Stimulated activated memory B cell treated with anti-CD40 and anti-IgM and Interleukin-4, amounts not matched to agents 10 μg/mL and 1 μg/mL and 100 μg/mL, for 72 hours (primary cell): ENCODE measurements at places on chromosomes 6 and 20.

GRCh38 chr6:134735461-134735860, 214.4 kb downstream of the ALDH8A1 start:
- ATAC-seq = no peak

DNA sequence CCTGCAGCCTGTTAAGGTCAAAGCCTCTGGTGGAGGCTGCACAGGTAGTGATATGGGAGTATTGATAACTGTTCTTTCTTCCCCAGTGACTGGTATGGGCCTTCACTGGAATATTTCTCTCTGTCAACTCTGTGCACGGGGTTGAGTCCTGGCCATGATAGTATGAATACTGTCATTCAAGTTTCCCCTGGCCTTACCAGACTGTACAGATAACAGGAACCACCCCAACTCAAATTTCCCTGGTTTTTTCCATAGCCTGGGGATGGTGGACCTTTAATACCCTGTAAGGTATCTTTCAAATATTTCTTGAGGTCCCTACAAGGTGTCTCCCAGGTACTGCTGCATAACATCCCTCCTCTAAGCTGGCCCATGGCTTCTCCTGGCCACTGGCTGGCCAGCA, 51.4 kb upstream of the TNFAIP3 start:
- ATAC-seq = peak; percentile 53

DNA sequence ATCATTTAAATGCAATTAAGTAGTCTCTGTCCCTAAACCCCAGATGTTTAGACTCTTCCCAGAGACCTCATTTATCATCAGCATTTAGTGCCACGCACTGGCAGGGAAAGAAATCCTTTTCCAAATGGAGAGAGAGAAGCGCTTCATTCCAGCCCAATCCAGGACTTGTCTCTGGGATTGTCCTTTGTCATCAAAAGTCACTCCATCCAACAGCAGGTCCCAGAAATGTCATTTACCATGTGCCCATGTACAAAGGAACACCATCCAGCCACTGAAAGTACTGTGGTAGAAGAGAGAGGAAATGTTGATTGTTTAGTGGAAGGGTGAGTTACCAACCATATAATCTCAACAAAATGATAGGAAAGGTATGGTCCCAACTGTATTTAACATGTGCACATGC, 66.9 kb upstream of the SMIM28 start:
- no peak for ATAC-seq

- no peak for ATAC-seq
Measured at GRCh38 chr6:169019727-169020491, 233.7 kb downstream of the THBS2 start.

DNA sequence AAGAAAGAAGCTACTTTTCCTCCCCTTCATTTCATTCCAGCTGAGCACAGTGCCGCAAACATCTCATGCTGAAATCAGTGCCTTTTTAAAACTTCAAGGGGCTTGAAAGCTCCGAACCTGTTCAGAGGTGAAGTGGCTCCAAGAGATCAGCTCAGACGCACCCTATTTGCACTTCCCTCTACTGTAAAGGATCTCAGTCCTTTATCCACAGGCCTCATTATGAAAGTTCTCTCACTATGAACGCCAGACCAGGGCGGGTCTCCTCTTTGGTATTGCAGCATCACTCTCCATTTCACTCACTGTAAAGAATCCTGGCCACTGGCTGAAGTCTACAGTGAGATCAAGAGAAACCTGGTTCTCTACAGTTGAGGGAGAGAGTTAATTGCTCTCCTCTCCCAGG, 232.7 kb upstream of the POU3F2 start:
- no peak for ATAC-seq

DNA sequence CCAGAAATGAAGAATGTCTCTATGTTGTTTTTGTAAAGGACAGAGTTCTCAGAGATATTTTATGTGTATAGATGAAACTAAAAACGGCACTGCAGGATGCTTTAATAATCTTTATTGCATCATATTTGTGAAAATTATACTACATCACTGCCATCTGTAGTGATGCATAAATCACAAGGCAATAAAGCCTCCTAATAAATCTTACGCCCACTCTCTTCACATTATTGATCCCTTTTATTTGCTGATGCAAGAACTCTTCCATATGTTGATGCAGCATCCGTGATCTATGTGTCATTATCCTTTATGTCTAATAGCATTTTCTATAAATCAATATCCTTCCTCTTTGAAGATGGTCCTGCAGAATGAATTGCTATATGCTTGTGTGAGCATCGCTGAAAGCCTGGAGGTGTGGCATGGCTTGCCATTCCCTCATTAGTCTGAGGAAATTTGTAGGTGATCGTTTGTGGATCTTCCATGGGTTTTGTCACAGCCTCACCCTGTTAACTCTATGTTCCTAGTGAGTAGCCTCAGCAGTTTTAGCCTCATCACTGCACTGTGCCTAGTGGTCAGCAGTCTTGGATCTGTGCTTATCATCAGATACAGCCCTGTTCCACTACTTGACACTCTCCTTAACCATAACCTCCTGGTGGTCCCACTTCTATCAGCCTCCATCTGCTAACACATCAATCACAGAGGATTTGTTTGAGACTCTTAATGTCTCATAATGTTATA, 983.5 kb downstream of the EYS start:
- ATAC-seq = no peak

DNA sequence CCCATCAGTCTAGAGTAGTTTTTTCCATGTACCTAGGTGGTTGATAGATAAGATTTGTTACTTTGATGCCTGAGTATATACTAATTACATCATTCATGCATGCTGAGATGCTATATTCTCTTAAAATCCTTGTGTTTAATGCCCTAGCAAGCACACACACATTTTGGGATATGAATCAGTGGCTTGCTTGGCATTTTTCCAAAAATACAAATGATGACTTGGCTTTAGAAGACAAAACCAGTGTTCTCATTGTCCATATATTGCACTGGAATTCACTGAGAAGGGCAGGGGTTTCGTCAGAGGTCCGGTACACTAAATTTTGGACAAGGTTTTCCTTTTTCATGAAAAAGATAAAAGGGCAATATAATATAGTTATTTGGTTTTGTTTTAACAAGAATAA, 24.9 kb downstream of the GTPBP2 start:
- no peak for ATAC-seq

DNA sequence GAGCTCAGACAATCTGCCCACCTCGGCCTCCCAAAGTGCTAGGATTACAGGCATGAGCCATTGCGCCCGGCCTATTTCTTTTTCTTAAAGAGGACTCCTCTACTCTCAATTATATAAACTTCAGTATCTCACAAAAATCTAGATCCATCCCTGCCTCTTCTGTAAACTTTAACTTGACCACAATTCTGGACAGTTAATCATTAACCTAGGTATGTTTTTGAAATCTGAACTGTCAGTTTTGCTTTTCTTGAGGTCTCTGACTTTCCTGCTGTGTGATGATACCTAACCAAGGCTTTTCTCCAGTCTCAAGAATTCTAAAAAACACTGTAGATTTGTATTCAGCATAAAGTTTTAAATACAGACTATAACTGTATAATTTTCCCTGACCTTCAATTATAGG, 388.2 kb upstream of the SYNCRIP start:
- ATAC-seq = no peak

GRCh38 chr6:140821196-140821595, 1311.5 kb upstream of the GJE1 start:
- no peak for ATAC-seq

GRCh38 chr20:7799862-7800261, 140.4 kb downstream of the HAO1 start:
- ATAC-seq = no peak

GRCh38 chr6:106103728-106104109, 17.6 kb downstream of the PRDM1 start:
- ATAC-seq = peak; percentile 68

DNA sequence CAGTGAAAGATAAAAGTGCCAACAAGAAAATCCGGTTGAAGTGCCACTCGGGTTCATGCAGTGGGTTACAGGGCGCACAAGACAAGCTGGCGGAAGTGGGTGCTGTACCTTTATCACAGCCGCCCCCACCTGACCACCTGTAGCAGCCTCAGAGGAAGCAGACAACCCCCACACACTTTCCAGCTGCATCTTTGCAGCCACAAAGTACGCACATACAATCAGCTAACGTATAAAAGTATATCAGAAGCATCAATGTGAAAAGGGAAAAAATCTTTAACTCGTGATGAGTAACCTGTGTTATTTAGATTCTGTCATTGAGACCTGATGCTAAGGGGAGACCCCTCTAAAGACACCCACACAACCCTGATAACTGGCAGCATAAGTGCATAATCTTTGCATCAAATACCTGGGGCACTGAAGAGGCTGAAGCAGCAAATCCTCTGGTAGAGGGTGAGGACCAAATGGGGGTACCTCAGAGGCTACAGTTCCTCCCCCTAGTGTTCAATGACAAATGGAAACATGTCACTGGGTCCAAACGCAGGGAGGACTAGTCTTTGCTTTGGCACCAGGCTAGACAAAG, 22.1 kb downstream of the BACH2 start:
- peak; percentile 99 for ATAC-seq

DNA sequence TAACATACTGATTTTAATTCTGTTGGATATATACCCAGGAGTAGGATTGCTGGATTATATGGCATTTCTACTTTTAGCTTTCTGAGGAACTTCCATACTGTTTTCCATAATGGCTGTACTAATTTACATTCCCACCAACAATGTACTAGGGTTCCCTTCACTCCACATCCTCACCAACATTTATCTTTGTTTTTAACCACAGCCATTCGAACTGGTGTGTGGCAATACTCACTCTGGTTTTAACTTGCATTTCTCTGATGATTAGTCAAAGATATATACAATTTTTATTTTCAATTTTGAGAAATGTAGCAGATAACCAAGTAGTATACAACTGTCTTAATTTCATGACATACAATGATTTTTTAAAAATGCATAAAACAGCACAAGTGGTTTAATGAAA, 30.3 kb upstream of the ADGRG6 start:
- no peak for ATAC-seq

- ATAC-seq = no peak
Measured at GRCh38 chr6:38192487-38192886, 373.0 kb downstream of the ZFAND3 start.

GRCh38 chr6:109008537-109009235, 86.0 kb downstream of the SESN1 start:
- ATAC-seq = peak; percentile 54

- no peak for ATAC-seq
Measured at GRCh38 chr6:146594495-146594894, 4.3 kb upstream of the ADGB start.

- ATAC-seq = peak; percentile 18
Measured at GRCh38 chr20:63085151-63085861, 78.5 kb upstream of the BHLHE23 start.

DNA sequence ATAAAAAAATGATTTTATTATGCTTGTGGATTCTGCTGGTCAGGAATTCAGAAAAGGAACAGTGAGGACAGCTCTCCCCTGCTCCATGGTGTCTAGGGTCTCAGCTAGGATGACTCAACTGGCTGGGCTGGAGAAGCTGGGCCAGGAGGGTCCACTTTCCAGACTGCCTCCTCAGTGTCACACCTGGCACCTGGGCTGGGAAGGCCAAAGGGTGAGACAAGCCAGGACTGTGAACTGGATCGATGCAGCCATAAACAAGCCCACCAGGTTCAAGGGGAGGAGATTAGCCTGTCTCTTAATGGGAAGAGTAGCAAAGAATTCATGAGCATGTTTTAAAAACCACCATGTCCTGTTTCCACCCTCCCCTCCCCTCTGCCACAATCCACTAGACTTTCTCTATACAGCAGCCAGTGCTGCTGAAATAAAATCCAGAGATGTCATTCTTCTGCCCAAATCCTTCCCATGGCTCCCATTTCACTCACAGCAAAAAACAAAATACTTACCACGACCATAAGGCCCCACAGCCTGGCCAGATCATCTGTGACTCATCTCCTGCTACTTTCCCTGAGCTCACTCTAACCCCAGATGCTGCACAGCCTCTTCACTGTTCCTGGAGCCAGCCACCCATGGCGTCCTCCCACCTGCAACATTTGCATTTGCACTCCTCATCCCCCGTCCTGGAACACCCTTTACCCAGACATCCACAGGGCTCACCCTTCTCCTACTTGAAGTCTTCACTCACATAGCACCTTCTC, 13.8 kb downstream of the SPTLC3 start:
- no peak for ATAC-seq

DNA sequence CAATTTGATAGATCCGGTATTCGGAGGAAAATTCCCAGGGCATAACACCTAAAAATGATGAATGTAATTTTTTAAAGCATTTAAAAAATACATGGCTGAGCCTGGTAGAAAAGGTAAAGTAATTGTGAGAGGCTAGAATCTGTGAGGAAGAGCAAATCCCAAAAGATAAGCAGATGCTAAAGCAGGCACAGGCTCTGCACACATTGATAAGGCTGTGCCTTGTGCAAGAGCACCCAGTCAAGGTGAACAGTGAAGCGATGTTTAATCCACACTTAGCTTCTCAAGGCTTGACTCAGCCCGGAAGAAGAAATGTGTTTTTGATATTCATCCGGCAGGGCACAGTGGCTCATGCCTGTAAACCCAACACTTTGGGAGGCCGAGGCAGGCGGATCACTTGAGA, 5.1 kb upstream of the EPB41L2 start:
- ATAC-seq = no peak

- no peak for ATAC-seq
Measured at GRCh38 chr6:17928514-17929430, 58.7 kb downstream of the KIF13A start.

GRCh38 chr20:25136643-25137559, 55.0 kb upstream of the VSX1 start:
- ATAC-seq = peak; percentile 13

DNA sequence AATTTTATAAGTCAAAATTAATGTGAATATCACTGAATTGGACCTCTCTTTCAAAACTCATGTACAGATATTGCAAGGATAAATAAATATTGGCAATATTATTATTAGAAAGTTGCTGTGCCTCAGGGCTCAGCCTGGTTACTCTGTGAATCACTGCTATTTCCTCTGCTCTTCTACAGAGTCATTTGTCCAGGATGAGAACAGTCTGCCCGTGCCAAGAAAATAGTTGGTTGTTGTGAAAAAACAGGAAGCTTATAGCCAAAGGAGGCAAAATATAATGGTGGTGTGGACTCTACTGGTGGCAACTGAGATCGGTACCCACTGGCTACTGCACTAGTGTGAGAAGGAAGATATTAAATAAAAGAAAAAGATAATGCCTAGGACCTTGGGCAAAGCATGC, 93.6 kb downstream of the RIMS1 start:
- no peak for ATAC-seq
